Adrenal gland (tissue), 19 donors: ENCODE measurements at places on chromosomes 5 and 9. TPM values are rescaled to one million over a fixed set of nuclear protein-coding genes. Genes with fewer than 3 reads are reported as not detected.

PDLIM4 gene
- 11.7 TPM for total RNA-seq

AK1 gene
- total RNA-seq, result 51.9 TPM

SLC34A1 gene
- not detected for total RNA-seq

POLR1E gene
- 19.9 TPM for total RNA-seq

LHX6 gene
- total RNA-seq, result 2.0 TPM

PCDHB2 gene
- total RNA-seq, result 2.1 TPM

FER gene
- total RNA-seq, result 25.1 TPM

REEP2 gene
- total RNA-seq, result 6.6 TPM

PCSK1 gene
- 0.92 TPM for total RNA-seq

RGS7BP gene
- total RNA-seq, result 11.1 TPM

MOB3B gene
- total RNA-seq, result 1.4 TPM

SEC16A gene
- 57.0 TPM for total RNA-seq

MIGA2 gene
- total RNA-seq, result 33.7 TPM

LCN1 gene
- not detected for total RNA-seq

MARCHF11 gene
- total RNA-seq, result not detected
